NCI-H2171 (cell line): ENCODE measurements at places on chromosomes 4 and X.

DNA sequence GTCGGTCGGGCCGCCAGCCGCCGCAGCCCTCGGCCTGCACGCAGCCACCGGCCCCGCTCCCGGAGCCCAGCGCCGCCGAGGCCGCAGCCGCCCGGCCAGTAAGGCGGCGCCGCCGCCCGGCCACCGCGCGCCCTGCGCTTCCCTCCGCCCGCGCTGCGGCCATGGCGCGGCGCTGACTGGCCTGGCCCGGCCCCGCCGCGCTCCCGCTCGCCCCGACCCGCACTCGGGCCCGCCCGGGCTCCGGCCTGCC, 213 bp downstream of the NFKB1 start:
- no peak for DNase-seq

DNA sequence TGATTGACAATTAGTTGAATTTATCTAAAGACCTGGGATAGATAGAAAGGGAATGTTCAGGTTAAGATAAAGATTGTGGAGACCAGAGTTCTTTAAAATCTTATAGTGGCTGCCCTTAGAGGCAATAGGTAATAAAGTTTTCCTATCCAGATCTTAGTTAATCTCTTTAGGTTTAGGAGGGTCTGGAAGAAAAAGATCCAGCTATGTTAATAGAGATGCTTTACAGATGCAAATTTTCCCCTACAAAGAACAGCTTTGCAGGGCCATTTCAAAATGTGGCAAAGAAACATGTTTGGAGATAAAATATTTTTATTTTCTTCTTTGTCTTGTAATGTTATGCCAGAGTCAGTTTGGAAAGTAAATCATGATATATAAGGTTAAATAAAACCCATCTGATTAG, 54.1 kb upstream of the CHIC1 start:
- no peak for DNase-seq

- no peak for DNase-seq
Measured at GRCh38 chr4:3035249-3035648, 39.1 kb downstream of the HTT-AS start.

GRCh38 chrX:47515941-47516665, 33.1 kb upstream of the ZNF41 start:
- DNase-seq: no peak

- DNase-seq: no peak
Measured at GRCh38 chr4:93865650-93866049, 37.1 kb downstream of the ATOH1 start.

GRCh38 chrX:118474586-118474985, 21.0 kb upstream of the DOCK11 start:
- DNase-seq: no peak

- DNase-seq: no peak
Measured at GRCh38 chr4:48603366-48604003, 113.4 kb downstream of the ZAR1 start.

GRCh38 chr4:67207941-67208441, 337.3 kb downstream of the CENPC start:
- DNase-seq: no peak

DNA sequence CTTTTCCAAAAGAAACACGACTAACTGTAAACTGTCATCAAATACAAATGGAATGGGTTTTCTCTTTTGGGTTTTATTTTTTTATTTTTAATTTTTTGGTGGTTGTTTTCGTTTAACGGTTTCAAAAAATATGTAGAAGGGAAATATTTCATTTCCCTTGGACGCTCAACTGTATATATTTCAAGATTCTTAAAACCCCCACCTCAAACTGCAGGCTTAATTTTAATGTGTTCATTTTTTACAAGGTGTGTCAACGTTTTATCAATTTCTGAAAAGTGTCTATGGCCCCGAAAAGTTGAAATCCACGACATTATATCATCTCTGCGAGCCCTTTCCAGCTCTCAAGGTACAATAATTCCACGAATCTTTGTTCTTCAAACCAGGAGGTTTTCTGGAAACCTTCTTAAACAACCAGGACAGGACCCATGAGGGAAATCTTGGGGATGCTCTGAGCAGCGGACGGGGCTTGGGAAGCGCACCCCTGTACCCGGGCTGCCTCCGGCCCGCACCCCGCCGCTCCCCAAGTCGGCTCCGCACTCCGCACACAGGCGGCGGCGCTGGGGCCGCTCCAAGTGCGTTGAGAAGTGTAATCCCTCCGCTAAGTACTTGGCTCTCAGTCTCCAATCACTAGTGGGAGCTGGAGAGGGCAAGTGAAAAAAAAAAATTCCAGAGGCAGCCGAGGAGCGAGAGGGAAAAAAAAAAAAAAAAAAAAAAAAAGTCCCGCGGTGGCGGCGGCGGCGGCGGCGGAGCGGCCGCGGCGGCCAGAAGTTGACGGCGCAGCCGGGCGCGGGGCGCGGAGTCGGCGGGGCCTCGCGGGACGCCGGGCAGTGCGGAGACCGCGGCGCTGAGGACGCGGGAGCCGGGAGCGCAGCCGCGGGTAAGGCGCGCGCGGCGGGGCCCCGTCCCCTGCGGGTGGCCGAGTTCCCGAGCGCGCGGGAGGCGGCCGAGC, at the start of gene BMPR1B:
BMPR1B (plus strand) TSS at position 764 of the 949 bp plus-strand sequence. CDS start 346,470 bp downstream, outside the sequence.
- DNase-seq: peak; percentile 46

DNA sequence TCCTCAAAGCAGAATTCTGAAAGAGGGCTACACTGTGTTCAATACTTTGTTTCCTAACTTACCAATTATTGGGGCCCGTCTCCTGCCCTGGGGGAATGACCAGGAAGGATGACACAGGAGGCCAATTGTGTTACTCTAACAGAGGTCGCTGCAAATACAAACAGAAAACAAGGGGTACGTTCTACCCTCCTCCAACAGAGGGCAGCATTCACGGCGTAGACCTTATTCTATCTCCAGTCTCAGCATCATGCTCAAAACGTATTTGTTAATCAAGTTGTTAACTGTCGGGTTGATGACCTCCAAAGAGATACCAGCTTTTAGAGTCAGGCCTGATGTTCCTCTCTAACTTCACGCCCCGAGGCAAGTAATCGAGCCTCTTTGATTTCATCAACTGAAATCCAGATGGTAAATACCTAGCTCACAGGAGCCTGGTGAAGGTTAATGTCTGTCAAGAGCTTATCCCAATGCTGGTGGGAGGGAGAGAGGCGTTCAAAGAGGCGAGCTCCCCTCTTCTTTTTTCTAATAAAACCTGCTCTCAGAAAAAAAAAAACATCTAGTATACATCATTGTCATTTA, 181.0 kb upstream of the KCNIP4 start:
- no peak for DNase-seq

DNA sequence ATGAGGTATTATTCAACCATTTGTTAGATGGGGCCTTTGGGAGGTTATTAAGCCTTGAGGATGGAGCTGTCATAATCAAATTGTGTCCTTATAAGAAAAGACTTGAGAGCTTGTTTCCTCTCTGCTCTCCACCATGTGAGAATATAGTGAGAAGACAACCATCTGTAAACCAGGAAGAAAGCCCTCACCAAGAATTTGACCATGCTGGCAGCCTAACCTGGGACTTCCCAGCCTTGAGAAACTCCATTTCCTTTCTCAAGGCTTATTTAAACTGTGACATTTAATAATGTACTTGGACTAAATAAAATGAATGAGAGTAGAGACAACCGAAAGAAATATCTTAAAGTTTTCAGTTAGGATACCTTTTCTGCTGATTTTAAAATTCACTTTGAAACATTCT, 83.7 kb upstream of the GC start:
- no peak for DNase-seq

- DNase-seq: no peak
Measured at GRCh38 chr4:103591841-103592240, 127.9 kb downstream of the TACR3 start.

DNA sequence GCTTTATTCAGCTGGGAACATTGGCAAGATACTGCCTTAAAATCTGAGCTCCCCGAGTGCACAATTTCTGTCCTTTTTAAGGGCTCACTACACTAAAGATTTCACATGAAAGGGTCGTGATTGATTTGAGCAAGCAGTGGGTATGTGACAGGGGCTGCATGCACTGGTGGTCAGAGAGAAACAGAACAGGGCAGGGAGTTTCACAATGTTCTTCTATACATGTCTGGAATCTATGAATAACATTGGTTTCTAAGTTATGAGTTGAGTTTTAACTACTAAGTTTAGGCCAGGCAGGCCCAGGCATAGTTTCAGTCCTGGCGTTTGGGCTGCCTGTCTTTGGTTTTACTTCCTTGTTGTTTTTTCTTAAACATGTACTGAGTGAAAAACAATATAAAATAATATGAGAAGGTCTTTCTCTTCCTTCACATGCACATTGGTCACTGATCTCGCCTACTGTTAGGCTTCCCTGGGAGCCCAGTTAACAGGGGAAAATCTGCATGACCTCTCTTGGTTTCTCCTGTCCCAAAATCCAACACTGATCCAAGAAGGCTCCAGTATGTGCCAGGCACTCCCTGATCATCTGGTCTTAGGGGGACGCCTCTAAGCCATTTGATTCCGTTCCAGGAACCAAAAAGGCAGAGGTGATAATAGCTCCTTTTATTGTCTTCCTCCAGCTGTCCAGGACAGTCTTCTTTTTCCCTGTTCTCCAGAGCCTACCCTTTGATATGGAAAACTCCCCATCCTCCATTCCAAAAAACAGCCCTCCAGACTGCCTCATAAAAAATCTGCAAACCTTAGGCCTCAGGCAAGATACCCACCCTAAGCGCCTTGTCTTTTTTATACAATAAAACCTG, at the start of gene UGT2B17:
UGT2B17 (minus strand) TSS at position 51 of the 854 bp plus-strand sequence. CDS start 7,838 bp downstream, outside the sequence.
- DNase-seq: no peak

- DNase-seq: no peak
Measured at GRCh38 chr4:137998666-137999429, 243.3 kb downstream of the SLC7A11 start.

DNA sequence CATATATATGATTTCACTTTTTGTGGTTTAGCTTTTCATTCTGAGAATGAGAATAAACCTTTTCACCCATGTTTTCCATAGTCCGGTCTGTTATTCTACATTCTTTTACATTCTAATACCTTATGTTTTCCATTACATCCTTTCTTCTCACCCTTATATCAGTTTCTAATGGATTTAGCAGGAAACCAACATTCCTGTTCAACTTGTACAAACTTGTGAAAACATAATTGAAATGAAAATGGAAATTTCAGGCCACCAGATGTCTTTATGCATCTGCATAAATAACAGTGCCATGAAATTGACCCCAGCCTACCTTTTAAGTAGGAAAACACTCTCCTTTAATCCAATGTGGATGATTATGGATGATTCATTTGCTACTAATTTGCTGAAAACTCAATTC, 494.8 kb upstream of the ZFP42 start:
- no peak for DNase-seq

- no peak for DNase-seq
Measured at GRCh38 chr4:78971326-78971725, 32.1 kb upstream of the PAQR3 start.

DNA sequence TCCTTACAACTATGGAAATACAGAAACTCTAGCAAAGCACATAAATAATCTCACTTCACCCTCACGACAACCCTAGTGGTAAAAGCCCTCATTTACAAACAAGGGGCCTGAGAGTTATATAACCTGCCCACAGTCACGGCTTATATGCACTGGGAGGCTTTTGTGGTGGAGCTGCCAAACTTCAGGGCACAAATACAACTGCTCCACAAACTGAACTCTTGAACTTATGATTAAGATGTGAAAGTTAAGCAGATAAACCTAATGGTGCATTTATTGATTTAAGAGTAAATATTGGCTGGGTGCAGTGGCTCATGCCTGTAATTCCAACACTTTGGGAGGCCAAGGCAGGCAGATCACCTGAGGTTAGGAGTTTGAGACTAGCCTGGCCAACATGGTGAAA, 19.0 kb downstream of the SLC2A9 start:
- no peak for DNase-seq

DNA sequence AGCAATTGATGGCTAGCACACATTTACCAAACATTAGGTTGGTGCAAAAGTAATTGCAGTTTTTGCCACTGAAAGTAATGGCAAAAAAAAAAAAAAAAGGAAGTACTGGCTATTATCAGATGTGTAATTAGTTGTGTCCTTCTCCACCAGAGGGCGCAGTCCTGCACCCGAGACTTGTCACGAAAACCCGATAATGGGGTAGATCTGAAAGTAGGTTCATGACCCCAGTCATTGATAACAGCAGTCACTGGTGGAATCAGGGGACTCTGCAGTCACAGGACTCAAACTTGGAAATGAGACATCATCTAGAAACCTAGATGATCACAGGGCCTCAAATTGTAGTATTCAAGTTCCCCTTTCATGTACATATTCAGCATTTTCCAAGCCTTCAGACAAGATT, 13.1 kb upstream of the ACOT9 start:
- DNase-seq: no peak

- no peak for DNase-seq
Measured at GRCh38 chrX:123348468-123348867, 164.4 kb downstream of the GRIA3 start.

- no peak for DNase-seq
Measured at GRCh38 chr4:4344915-4345527, 41.9 kb upstream of the NSG1 start.

DNA sequence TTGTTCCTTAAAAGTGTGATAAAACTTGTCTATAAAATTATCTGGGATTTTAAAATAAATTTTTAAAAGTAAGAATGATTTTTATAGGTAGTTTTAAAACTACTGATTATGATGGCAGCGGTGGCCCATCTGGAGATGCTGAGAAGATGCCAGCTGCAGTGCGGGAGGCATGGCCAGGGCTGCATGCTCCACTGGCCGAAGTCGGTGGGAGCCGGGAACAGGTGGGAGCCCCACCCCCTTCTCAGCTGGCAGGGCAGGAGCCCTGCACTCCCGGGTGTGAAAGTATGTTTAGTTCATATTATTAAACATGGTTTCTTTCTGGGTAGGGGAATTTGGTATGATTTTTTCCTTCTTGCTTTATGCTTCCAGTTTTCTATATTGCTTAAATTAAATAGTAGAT, 63.8 kb downstream of the CORIN start:
- no peak for DNase-seq

DNA sequence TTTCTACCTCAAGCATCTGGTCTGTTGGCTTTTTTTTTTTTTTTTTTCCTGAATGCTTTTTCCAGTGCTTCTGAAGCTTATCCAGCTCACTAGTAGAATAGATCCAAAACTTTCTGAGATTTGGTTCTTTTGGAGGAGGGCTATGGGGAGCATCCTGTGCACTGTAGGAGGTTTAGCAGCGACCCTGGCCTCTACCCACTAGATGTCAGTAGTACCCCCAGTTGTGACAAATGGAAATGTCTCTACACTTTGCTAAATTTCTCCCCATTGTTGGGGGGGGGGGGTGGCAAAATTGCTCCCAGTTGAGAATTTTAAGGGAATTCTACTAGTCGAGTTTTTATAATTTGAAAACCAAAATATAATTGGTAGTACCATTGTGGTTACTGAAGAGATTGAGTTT, 23.0 kb upstream of the PPA2 start:
- no peak for DNase-seq
